Fibroblast of the aortic adventitia (primary cell): ENCODE measurements at places on chromosomes 4 and X. TPM values are rescaled to one million over a fixed set of nuclear protein-coding genes. Genes with fewer than 3 reads are reported as not detected.

DNA sequence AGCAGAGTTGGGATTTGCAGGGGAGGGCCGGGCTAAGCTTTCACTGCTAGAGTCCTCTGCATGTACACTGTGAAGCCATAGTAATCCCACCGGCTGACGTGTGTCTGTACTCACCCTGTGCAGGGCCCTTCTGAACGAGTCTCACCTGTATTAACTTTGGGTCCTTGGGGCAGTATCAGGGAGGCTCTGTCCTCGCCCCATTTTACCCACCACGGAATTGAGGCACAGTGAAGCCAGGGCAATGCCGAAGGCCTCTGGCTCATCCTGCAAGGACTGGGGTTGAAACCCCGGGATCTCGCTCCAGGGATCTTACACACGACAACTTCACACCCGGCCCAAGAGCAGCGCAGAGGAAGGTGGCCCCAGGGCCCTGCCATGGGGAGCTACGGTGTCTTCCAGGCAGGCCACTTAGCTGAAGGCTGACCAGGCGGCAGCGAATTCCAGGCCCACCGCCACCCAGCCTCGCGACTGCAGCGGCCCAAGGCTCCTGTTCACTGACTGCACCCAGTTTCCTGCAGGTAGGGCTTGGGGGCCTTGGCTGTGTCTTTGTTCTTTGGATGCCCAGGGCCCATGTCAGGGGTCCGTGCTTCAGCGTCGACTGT is 75.5 kb upstream of the ADRA2C start:
- no peak for DNase-seq

- no peak for DNase-seq
Measured at GRCh38 chr4:145438298-145438697, 43.4 kb upstream of the SMAD1 start.

DNA sequence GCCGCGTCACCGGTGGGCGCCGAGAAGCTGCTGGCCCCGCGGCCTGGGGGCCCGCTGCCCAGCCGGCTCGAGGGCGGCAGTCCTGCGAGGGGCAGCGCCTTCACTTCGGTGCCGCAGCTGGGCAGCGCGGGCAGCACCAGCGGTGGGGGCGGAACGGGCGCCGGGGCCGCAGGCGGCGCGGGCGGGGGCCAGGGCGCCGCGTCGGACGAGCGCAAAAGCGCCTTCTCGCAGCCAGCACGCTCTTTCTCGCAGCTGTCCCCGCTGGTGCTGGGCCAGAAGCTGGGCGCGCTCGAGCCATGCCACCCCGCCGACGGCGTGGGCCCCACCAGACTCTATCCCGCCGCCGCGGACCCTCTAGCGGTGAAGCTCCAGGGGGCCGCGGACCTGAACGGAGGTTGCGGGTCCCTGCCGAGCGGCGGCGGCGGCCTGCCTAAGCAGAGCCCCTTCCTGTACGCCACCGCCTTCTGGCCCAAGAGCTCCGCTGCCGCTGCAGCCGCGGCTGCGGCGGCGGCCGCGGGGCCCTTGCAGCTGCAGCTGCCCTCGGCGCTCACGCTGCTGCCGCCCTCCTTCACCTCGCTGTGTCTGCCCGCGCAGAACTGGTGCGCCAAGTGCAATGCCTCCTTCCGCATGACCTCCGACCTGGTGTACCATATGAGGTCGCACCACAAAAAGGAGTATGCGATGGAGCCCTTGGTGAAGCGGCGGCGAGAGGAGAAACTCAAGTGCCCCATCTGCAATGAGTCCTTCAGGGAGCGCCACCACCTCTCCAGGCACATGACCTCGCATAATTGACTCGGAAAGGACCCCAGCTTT is 5.6 kb downstream of the PRDM8 start:
- DNase-seq = no peak

DNA sequence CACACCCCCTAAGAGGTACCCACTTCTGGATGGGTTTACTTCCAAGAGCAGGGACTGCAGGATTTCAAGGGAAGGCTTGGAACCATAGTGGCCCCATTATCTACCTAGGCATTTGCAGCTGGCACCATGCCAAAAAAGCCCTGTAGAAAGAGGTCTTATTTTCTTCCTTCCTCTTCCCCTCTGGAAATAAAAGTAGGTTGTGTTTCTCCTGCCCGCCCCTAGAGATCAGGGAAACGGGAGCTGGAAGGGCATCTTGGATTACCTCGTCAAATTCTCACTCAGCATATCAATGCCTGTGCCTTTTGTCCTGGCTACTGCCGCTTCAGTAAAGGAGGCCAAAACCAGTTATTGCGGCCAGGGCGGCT is 1.6 kb downstream of the SCD5 start:
- no peak for DNase-seq

DNA sequence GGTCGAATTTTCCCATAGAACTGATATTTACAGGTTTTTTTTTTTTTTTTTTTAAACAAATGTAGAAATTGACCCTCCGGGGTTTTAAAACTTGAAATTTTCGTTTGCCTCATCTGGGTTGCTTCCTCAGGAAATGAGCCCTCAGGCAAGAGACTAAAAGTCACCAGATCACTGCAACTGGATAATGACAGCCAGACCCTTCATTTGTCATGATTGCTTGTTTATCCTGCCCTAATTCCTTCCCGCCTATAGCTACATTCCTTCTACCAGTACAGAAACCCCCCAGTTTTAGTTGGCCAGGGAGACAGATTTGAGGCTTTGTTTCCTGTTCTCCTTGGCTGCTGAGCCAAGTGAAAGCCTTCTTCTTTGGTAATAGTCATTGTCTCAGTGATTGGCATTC is 44.0 kb upstream of the IGFBP7 start:
- DNase-seq = no peak

- no peak for DNase-seq
Measured at GRCh38 chr4:100681289-100681688, 163.5 kb upstream of the EMCN start.

GRCh38 chr4:52957835-52958631 is 95.9 kb downstream of the RASL11B start:
- DNase-seq = no peak

GRCh38 chr4:172040766-172041165 is 227.6 kb downstream of the GALNTL6 start:
- DNase-seq = no peak

- peak; percentile 68 for DNase-seq
Measured at GRCh38 chrX:154748712-154749339, 2.1 kb downstream of the GAB3 start.

GPAT3 gene
- total RNA-seq = 10.7 and 15.2 TPM in 2 replicates

- DNase-seq = peak; percentile 40
Measured at GRCh38 chr4:99811850-99812249, 4.8 kb upstream of the DAPP1 start.

GRCh38 chrX:40013266-40014195 is 84.2 kb downstream of the BCOR start:
- DNase-seq = peak; percentile 74

DNA sequence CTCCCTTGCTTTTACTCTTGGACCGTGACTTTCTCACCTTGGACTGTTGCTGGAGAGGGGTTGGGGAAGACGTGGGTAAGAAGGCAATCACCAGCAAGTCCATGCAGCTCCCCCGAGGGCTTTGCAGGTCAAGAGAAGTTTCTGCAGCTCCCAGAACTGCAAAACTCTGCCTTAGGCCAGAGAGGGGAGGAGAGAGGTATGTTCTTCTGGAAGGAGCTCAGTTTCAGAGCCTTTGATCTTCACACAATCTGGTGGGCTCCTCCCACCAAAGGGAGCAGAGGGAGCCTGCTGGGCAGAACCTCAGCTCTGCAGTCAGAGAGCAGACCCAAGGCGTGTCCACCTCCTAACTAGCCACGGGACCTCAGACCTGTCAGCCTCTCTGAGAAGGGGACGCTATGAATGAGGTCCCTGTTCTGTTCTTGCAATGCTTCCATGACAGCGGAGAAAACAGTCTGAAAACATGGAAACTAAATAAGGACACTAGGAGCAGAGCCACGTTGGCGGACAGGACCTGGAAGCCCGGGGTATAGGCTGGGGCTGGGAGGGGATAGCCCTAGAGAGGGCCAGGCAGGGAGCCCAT is 92.8 kb downstream of the EVC2 start:
- no peak for DNase-seq

DNA sequence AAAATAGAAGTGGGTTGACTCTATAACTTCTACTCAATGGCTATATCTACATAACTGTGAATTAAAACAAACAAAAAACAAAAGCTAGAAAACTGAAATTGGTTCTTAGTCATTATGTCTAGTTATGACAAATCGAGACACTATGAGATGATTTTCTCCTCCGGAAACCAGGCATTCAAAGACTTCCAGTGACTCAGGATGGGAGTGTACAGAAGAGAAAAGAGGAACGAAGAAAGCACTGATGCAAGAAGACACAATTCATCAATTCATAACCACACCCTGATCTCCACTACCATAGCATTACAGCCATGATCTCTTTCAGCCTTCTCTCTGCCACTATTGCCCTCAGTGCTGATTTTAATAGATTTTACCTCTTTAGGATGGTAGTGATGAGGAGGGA is 253.6 kb downstream of the CBLL2 start:
- peak; percentile 83 for DNase-seq

PWWP3B gene
- total RNA-seq = 8.1 TPM in 1 of 2 replicates, not detected in the other

CT55 gene
- total RNA-seq = not detected in 2 replicates

- DNase-seq = peak; percentile 79
Measured at GRCh38 chr4:88033309-88033708, 25.9 kb downstream of the PKD2 start.

DNA sequence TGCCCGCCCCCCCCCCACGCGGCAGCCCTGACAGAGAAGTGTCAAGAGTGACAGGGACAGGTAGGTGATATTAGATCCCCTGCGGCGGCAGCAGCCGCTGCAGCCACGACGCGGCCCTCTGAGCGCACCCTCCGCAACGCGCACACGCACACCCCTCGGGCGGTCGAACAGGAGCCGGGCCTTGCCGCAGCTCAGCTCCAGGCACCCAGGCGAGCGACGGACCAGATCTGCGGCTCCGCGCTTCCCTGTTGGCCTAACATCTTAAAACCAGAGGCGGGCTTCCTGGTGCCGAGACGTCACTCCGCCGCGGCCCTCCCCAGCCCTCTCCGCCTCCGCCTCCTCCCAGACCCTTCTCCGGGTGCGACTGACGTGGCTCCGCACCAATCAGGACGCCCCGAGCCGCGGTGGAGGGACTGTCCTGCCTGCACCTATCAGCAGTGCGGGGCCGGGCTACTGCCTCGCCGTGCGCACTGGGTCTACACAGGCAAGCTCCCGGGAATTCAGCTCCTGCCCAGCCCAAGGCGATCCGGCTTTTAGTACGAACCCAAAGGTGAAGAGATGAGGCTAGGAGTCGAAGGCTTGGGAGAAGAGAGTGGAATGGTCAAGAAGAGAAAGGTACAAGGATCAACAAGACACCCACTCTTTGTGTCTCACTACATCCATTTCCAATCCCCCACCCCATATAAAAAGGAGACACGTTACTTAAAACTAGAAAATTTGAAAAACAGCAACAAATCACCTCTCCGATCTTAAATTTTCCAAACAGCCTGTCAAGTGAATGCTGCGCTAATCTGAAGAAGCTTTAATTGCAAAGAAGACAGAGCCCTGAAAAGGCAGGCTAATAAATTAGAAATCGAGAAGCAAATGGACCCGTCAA is at the start of gene PITX2:
Gene PITX2 (minus strand): TSS at position 237 of the 877 bp plus-strand sequence. CDS start 617 bp downstream, outside the sequence.
- DNase-seq = peak; percentile 74

FOXP3 gene
- total RNA-seq = not detected in 2 replicates

DNA sequence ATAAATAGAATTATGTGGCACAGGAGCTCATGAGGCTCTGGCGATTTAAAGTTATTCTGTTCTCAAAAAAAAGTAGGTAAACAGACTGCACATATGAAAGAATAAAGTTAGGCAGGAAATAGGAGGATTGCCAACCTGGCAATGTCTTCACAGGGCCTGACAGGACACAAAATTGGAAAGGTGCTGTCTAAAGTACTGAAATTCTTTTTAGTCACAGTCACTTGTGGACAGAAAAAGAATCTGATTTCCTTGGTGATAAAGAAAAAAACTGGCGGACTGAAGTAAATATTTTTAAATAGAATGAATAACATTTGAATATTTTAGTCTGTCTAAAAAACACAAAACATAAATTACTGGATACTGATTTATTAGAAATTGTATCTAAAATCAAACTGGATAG is 124.4 kb downstream of the VEGFC start:
- DNase-seq = peak; percentile 37

DNA sequence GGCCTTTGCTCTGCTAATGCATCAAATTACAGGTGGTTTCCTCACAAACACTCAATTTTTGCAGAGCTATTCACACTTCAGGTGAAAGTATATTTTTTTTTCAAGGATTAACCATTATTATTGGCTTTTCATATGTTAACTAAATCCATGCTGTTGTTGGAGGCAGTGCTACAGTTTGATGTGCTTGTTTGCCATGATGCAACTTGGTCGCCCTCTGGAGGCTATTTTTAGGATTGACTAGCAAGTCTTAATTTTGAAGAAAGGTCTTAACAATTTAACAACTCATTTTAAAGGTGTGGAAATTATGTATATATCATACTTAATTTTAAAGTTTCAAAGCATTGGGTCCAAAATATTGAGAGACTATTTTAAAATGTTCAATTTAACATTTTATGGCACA is 168.8 kb upstream of the FAM47A start:
- DNase-seq = peak; percentile 43

- DNase-seq = peak; percentile 92
Measured at GRCh38 chr4:145808021-145808650, 128.2 kb downstream of the C4orf51 start.

DNA sequence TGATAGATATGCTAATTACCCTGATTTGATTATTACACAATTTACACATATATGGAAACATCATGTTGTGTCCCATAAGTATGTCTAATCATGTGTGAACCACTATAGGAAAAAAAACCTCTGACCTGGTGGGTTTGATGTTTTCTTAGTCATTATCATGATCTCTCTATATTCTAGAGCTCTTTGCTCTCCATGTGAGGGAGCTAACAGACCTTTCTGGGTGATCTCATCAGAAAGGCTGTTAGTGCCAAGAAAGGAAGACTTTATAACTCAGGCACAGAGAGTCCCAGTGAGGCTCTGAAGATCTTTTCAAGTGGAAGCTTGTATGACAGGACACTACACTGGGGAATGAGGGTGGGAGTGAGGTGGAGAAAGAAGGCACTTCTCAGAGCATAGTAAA is 527.7 kb upstream of the MAGEB2 start:
- peak; percentile 58 for DNase-seq

GRCh38 chr4:138290805-138291204 is 48.7 kb upstream of the SLC7A11 start:
- DNase-seq = no peak

SLIT2 gene
- 46.4 and 65.1 TPM in 2 replicates for total RNA-seq

ZNF81 gene
- total RNA-seq = 6.1 and 6.2 TPM in 2 replicates

- no peak for DNase-seq
Measured at GRCh38 chrX:26007462-26007861, 130.7 kb upstream of the MAGEB18 start.

CXXC4 gene
- under 0.01 TPM in 1 of 2 replicates, not detected in the other for total RNA-seq

DNA sequence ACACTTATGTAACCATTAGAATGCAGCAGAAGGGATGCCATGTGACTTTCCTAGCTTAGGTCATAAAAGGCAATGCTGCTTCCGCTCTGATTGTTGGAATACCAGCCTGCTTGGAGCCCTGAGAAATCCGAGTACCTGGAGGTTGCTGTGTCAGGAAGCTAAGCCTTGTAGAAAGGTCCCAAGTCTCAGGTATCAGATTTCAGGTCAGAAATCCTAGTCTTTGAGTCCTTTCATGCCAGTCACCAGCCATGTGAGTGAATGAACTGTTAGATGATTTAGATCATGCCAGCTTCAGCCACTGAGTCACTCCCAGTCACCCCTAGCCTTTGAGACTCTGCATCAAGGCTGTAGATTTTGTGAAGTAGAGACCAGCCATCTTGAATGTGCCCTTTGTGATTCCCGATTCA is 23.5 kb downstream of the RAP1GDS1 start:
- no peak for DNase-seq
